ENCODE measurements at places on chromosomes 2 and 18. TPM values are rescaled to one million over a fixed set of nuclear protein-coding genes. Genes with fewer than 3 reads are reported as not detected.

DNA sequence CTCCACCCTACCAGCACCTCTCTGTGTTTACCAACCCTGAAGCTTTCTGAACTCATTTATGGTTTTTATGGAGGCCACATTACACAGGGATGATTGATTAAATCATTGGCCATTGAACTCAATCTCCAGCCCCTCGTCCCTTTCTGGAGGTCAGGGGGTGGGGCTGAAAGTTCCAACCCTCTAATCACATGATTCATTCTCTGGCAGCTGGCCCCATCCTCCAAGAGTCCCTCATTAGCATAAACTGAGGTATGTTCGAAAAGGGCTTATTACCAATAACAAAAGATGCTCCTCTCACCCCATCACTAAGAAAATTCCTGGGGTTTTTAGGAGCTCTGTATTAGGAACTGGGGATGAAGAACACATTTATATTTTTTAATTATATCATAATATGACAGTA lies 92.3 kb downstream of the DIS3L2 start:
- DNase-seq, result no peak

- DNase-seq, result no peak
Observed at GRCh38 chr2:109257653-109258052, 128.6 kb downstream of the SH3RF3 start.

Gene EGR4
- total RNA-seq, result not detected

Gene ANKRD30B
- not detected for total RNA-seq

DNA sequence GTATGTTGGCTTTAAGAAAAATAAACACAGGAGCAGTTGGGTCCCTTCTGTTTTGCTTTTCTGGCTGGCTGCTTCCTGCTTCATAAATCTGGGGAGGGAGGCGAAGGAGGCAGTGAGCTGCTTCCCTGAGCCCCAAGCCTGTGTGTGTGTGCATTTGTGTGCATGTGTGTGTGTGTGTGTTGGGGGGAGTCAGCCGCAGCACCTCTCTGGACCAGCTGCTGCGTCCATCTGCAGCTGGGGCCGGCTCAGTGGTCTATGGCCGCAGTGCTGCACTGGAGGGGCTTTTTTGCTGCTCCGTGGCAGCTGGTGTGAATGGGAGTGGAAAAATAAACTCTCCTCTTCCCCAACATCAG lies 192.3 kb downstream of the RNF144A start:
- no peak for DNase-seq

Gene ACMSD
- total RNA-seq, result 123 TPM

DNA sequence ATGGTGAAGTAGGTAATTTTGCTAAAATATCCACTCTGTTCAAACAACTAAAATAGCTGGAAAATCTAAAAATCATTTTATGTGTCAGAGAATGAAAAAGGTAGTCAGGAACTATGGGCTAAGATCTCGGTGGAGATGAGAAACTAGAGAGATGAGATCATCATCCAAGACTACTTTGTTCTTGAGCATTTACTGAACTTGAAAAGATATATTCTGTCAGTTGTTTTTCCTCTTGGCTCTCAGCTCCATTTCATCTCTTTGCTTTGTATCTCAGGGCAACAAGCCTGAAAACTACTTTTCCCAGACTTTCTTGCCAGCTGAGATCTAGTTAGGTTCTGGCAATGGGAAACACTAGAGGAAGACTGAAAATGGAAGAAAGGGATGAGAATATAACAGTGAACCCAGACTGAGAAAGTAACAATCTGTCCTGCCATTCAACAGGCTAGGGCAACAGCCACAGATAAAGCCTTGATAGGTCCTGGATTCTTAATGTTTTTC lies 346.2 kb upstream of the MEX3C start:
- DNase-seq, result no peak

- DNase-seq, result no peak
Observed at GRCh38 chr2:76633276-76633921, 888.8 kb downstream of the LRRTM4 start.

Measured in left lobe of liver (tissue), 2 donors.